ENCODE measurements at places on chromosomes 5 and 9.
A peak's percentile ranks its signal among the peaks of the same experiment; 100 is the strongest.

DNA sequence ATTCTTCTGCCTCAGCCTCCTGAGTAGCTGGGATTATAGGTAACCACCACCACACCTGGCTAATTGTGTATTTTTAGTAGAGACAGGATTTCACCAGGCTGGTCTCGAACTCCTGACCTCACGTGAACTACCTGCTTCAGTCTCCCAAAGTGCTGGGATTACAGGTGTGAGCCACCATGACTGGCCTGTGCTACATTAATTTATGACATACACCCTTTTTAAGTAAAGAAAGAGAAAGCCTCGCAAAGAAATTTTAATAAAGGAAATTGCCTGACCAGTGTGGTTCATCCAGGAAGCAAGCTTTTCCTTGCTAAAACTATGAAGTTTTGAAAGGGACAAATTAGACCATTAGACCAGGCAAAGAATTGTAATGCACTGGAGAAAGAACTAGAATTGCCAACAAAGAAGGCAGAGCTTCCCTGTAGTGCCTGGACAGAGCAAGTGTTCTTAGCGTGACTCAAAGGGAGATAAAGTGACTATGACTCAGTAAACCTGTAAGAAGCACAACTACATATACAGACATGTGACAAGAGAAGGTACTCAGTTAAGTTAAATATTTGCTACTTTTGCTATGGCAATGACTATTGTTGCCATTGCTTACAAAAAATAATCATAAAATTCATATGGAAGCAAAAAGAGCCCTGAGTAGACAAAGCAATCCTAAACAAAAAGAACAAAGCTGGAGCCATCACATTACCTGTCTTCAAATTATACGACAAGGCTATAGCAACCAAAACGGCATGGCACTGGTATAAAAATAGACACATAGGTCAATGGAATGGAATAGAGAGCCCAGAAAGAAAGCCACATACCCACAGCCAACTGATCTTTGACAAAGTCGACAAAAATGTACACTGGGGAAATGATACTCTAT is 54.6 kb downstream of the FYB1 start:
- no peak for DNase-seq

GRCh38 chr9:115469841-115470240 is 351.9 kb upstream of the TNC start:
- no peak for DNase-seq

DNA sequence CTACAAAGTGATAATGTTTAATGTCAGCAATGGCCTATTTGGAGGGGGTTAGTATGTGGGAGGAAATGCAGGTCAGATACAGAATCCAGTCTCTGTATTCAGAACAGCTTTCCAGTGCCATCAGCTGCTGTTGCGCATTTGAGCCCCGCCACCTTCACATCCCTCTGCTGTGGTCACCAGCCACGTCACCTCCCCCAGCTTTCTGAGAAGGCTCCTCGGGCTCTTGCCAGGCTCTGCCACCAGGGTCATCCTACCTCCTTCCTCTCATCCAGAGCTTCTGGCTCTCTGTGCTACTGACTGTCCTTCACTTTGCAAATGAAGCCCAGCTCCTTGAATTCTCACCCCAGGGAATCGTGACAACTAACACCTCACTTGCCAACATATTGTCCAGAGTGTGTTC is 138.8 kb downstream of the PIK3R1 start:
- DNase-seq = no peak

- DNase-seq = no peak
These were observed 394.4 kb upstream of the ZNF608 start for GRCh38 chr5:125140855-125141254.

DNA sequence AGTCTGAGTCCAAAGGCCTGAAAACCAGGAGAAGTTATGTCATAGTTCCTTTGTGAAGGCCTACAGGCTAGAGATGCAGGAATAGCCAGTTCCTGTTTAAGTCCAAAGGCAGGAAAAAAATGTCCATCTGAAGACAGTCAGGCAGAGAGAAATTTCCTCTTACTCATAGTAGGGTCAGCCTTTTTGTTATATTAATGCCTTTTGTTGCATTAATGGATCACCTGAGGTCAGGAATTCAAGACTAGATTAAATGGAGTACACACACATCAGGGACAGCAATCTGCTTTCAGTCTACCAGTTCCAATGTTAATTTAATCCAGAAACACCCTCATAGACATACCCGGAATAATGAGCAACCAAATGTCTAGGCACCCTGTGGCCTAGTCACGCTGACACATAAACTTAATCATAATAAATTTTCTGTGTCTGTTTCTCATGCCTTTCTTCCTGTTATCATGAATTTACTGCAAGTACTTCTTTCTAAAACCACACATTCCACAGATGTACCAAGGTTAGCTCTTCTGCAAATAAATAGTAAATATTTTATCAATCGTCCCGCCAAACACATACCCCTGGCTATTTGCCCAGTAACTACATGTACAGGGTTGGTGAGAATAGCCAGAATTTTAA is 703.9 kb downstream of the EFNA5 start:
- no peak for DNase-seq

- DNase-seq = no peak
These were observed 45.3 kb downstream of the FBXW11 start for GRCh38 chr5:171961117-171961516.

- no peak for DNase-seq
These were observed 3.8 kb upstream of the FAM120A start for GRCh38 chr9:93447655-93448054.

GRCh38 chr9:4084435-4084818 is 215.4 kb downstream of the GLIS3 start:
- no peak for DNase-seq

DNA sequence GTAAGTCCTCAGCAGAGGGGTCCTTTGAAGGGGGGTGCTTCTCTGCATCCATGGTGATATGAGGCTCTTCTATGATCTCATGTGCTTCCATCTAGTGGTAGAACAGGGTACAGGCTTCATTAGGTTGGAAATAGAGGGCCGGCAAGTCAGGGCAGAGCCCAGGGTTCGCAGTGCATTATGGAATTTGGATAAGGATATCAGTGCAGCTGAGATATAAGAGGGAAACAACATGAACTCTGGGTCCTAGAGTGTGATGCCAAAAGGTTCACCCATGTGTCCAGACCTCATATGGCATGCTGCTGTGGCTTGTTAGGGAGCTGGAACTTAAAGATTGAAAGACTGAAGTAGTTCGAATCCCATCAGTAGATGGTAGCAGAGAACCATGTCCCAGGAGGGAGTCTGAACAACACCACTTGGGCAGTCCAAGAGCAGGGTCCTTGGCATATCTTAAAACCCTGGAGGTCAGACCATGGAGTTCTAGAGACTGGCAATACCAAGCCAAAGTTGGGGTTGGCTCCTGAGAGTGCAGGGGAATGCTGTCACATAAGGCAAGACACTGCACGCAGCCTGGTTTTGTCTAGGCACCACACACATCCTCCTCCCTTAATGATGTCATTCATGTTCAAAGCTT is 2.3 kb downstream of the FAM221B start:
- peak; percentile 33 for DNase-seq

GRCh38 chr9:101028346-101029314 is at the start of gene PLPPR1:
TSS of gene PLPPR1 (plus strand) at chr9:101028727.
- peak; percentile 85 for DNase-seq

- no peak for DNase-seq
These were observed 16.7 kb upstream of the PHYHD1 start for GRCh38 chr9:128903871-128904620.

DNA sequence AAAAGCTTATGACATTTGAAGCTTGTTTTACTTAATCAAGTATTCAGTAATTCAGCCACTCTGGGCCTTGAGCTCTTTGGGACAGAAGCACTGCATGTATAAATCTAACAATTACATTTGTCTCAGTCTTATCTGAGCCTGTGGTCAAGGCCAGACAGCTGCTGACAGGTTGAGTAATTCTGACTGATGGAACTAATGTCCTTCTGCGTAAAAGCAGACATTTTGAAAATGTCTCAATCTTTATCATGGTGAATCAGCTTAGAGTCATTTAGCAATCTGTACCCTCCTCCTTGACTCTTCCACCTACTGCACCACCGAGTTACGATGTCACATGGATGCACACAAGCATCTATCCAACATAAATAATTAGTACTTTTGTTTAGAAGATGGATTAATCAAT is 400.0 kb downstream of the ARRDC3 start:
- DNase-seq = no peak

DNA sequence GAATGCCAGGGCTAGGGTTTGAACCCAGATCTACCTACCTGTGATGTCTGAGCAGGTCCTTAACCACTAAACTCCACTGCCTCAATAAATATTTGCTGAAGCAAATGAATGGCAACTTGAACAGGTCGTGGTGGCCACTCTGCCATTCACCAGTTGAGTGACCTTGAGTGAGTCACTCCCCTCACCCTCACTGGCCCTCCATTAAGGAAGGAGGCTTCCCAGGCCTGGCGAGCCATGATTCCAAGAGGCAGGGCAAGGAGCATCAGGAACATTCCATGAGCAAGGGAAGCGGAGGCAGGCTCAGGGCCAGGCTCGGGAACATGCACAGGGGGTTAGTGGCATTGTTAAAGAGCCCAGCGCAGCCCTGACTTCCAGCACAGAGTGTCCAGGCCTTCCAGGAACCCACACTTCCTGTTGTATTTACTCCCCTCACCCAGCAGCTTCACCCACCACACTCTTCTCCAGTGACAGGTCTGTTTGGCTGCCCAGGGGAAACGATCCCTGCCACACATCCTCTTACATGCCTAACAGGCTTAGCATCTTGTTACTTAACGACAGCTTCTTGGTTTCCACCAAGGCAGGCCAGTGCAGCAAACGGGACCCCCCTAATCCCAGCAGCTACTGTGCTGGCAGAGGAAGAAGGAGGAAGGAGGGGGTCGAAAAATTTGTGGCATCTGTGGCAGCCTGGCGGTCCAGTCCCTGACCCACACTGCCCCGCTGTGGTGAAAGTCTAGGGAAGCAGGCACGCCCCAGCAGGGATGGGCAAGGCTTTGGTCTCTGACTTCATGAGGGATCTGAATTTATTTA is 43.7 kb upstream of the TTC1 start:
- no peak for DNase-seq

DNA sequence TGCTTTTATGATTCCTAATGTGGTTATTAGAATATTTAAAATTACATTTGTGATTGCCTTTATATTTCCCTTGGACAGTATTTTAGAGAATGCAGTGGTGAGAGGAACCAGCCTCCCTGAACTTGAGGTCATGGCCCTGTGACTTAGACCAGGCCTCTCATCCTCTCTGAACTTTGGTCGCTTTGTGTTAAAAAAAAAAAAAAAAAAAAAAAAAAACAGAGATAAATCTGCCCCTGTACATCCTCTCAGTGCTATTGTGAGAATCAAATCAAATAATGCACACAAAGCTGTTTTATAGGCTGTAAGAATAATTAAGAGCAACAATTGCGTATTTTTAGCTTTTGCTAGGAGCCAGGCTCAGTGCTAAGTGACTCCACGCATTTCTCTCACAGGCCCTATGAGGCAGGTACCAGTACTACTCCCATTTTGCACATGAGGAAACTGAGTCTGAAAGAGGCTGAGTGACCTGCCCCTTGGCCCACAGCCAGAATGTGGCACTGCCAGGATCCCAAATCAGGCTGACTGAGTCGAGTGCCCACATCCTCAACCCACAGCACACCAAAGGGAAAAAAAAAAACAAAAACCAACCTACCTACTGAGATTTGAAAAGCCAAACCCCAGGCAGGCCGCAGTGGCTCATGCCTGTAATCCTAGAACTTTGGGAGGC is 110.3 kb upstream of the LARP1 start:
- DNase-seq = no peak

DNA sequence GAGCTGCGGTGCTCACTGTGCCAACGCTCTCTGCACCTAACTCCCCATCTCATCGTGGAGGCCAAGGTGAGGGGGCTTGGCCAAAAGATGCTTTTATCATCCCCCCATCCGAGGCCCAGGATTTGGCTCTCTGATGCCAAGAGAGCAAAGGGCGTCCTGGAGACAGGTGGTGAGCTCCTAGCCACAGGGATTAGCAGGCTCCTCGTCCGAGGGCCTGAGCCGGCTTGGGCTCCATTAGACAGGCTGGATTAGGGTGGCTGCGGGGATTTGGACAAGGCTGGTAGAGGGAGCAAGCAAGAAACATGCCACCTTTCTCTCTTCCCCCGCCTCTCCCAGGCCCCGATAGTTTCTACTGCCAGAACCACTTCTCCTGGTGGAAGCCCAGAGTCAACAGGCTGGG is 1.0 kb upstream of the GRM6 start:
- DNase-seq = no peak

DNA sequence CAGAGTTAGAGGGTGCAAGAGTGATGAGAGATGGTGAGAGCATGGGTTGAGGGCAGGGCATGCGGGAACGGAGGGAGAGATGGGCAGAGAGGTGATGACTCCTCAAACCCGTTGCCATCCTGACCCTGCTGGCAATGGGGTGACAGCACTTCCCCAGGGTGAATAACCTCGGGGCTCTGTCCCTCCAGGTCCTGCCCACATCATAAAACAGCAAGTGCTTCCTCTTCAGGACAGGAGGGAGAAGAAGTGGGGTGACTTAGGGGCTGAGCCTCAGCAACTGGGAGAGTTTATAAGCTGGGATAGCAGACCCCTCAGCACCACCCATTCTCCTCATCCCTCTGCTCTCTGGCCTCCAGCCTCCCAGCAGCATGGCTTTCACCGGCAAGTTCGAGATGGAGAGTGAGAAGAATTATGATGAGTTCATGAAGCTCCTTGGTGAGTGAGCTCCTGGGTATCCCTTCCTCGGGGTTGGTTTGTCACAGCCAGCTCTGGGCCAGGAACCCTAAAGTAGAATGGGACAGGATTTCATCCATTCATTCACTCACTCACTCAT is at the start of gene FABP6:
TSS of gene FABP6 (plus strand) at position 317 of the 553 bp plus-strand sequence. CDS start at position 369, 52 bp downstream.
- no peak for DNase-seq

- no peak for DNase-seq
These were observed 174.0 kb downstream of the ARHGAP26 start for GRCh38 chr5:142944140-142944539.

DNA sequence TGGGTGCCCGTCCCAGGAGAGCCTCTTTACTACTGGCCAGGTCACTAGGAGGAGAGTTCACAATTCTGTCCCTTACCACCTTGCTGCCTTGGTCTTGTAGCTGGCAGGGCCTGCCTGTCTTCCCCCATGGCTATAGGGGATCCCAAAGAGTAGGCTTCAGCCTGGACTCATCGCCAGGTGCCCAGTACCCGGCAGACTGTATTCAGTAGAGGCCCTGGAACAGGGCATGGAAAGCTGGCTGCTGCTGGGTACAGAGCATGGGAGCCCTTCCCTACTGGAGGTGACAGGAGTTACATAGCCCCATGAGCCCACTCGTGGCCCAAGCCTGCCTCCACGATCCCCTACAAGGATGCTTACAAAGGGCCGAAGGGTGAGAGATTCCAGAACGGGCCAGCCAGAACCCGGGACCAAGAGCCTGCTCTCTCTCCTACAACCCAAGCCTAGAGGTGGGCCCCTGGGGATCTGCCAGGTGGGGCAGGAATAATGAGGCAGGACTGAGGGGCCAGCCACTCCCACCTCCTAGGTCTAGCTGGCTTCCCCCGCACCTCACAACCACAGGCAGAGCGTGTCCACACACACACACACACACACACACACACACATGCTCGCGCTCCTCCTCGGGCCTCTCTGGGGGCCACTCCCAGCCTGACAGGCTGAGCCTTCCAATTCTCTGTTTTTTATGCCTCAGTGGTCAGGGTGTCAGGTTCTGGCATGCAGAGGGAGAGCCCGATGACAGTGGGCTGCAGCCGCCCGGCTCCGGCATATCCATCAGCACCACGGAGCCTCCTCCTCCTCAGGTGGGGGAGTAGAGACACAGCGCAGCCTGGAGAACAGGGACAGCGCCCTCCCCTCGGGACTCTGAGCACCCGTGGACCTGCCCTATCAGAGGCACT is 186.0 kb downstream of the PAX5 start:
- DNase-seq = peak; percentile 67
